ENCODE measurements at places on chromosomes 1 and 21.

DNA sequence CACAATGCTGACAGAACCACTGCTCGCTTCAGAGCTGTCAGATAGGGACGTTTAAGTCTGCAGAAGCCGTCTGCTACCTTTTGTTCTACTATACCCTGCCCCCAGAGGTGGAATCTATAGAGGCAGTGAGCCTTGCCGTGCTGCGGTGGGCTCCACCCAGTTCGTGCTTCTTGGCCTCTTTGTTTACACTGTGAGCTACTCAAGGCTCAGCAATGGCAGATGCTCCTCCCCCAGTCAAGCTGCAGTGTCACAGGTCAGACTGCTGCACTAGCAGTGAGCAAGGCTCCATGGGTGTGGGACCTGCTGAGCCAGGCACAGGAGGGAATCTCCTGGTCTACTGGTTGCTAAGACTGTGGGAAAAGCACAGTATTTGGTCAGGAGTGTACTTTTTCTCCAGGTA, 47.1 kb downstream of the LEPR start:
- no peak for DNase-seq

GRCh38 chr1:111227851-111228747, 586 bp downstream of the CHI3L2 start:
- DNase-seq, result no peak

DNA sequence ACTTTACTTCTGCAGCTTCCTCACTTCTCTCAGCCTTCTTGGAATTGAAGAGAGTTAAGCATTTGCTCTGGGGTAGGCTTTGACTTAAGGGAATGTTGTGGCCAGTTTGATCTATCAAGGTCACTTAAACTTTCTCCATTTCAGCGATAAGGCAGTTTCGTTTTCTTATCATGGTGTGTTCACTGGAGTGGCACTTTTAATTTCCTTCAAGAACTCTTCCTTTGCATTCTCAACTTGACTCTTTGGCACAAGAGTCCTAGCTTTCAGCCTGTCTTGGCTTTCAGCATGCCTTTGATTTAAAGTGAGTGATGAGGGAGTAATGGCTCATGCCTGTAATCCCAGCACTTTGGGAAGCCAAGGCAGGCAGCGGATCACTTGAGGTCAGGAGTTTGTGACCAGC, 38.7 kb downstream of the HS2ST1 start:
- DNase-seq, result no peak

GRCh38 chr21:45479691-45480675, 62.3 kb downstream of the SLC19A1 start:
- DNase-seq, result no peak

DNA sequence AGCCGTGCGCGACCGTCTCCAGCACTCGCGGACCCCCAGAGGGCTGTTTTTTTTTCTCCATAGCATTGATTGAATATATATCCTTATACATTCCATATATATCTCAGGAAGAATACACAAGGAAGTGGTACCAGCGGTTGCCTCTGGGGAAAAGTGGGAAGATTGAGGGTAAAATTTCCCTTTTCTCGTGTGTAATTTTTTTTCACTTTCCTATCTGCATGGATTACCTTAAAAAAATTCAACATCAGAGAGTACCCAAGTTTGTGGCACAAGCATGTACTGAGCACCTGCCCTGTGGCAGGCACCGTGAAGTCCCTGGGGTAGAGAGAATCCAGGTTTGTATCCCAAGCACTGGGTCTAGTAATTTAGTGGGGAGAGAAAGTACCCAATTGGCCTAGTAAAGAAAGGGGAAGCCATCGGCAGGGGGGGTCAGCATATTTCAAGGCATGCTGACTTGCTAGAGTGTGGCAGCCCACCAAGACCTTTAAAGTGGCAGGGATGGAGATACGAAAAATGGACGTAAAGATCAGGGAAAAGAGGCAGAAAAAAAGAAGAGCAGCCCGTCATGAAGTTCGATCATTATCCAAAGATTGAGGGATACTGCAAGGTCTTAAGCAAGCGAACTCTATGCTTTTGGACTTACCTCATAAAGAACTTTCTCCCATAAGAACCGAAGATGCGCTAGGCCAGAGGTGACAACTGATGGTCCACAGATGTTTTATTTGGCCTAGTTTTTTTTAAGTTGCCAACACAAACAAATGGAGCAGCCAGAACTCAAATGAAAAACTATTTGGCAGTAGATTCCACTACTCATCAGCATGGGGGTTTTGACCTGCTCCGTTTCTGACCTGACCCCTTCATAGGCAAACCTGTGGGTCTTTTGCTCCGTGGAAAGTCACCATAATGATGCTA, 1.5 kb upstream of the HMGN1 start:
- DNase-seq, result no peak

- DNase-seq, result no peak
Observed at GRCh38 chr1:160752924-160753323, 13.9 kb downstream of the SLAMF7 start.

DNA sequence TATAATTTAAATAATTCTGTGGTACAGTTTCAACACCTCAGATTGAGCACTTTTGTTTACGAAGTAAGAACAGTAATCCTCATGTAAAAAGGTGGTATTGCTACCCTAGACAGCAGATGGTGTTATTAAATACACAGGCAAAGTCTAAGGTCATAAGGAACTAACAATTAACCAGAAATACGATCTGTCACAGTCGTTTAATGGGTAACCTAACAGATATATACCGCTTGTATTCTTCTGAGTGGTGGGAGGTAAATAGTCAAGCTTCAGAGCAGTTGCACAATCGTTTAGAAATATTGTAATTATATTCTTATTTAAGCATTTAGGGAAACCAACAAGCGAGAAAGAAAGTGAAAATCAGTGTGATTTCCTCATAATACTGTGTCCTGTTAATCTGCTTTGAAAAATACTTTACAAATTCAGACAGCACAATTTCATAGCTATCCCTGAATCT, 9.8 kb upstream of the IRF2BP2 start:
- DNase-seq, result peak; percentile 87

DNA sequence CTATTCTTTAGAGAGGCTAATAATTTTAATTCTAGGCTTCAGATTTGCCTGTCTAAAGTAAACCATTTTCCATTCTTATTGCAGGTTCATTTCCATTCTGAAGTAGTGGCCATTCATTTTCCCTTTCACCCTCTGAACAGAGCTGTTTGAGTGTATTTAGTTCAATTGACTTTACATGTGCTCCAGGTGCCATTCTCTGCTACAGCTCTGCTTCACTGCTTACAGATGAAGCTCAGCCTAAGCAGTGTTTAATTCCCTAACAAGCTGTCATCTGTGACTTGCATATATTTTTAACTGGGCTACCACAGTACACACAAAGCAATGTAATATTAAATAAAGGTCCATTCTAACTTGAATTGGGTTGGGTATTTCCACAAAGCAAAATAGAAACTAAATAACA, 1031.6 kb downstream of the KCNT2 start:
- DNase-seq, result no peak

DNA sequence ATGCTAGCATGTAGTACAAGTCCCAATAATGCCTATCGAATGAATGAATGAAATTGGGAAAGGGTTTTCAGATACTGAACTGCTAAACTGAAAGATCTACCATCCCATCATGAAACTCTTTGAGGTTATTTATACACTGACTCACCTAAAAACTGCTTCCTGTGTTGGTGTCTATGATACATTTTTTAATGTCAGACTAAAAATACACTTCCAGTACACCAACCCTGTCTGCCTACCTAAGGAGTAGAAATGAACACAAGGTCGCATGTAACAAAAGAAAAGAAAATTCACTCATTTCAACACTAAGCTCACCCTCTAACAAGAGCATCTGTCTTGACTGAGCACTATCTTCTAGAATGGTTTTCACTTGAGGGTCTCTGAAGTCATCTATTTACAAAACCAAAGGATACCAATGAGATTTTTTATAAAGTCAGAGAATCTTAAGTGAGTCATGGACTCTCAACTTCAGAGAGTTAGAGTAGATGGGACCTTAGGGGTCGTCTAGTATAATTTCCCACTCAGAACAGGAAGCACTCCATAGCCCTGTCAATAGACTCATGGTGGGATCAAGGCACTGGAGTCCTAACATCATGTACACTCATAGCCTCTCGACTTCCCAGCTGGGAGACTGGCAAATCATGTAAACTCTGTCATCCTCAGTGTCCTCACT, 53.4 kb downstream of the WLS start:
- DNase-seq, result no peak

DNA sequence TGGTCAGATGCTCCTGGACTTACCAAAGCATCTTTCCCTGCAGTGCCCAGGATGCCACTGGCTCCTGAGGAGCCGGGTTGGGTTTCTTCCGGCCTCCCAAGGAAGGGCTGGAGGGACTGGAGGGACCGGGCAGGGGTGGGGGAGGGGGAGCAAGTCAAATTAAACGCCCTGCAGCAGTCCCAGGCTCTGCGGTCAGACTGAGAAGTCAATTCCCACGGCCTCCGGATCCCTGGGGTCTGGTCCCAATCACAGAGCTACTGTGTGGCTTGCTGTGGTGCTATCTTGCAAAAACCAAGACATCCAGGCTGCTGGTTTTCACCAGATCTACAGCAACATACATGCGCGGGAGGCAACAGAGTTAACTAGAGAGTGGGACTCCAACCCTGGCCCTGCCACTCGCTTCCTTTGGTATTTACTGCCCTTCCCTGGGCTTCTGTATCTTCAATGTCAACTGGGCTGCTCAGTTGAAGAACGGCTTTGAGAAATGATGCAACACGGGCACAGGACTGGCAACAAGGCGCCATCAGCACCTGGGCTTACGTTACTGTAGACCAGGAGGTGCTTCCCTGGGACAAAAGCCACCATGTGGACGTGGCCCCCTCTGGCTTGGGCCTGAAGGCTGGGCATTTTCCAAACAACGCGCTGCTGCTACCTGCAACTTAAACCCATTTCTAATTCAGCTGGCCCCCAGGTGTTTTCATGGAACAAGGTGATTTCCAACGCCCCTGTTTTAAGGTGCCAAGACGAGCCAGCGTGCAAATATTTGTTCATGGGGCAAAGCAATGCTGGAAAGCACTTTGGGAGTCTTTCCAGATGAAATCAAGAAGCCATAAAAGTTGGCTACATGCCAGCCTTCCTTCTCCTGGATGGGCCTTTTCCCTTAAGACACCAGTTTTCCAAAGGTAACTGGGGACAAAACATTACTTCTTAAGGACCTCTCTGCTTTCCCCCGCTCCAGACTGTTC, 11.5 kb downstream of the RCC2 start:
- DNase-seq, result no peak

DNA sequence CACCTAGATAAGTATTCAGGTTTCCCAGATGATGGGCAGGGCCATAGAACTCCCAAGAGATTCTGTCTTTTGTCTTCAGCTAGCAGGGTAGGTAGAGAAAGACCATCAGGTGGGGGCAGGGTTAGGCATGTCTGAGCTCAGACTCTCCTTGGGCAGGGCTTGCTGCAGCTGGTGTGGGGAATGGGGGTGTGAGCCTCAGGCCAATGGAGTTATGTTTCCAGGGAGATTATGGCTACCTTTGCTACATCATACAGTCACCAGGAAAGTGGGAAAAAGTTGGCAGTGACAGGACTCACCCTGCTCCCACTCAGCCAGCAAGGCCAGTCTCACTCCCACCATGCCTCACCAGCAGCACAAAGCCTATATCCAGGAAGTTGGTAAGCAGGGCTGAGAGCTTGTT, 77.8 kb downstream of the DRAM2 start:
- no peak for DNase-seq

- DNase-seq, result no peak
Observed at GRCh38 chr1:62285984-62286785, 33.0 kb downstream of the KANK4 start.

DNA sequence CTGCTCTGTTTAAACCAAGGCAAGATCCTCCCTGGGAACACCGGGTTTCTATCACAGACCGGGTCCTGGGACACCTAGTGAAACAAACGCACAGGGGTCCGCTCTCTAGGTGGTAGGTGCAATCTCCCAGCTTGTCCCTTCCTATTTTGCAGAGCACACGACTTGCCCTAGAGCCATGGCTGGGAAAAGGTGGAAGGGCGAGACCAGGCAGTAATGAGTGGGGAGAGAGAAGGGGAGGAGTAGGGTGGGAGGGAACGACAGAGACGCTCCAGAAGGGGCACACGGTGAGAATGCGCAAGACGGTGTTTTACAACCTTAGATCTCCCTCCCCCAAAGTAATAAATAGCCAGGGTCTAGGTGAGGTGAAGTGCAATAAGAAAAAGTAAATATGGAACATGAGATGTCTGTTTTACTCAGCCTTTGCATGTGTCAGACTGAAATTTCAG, 9.3 kb upstream of the ARHGAP29 start:
- DNase-seq, result no peak

GRCh38 chr1:102941366-102941947, 166.9 kb downstream of the COL11A1 start:
- DNase-seq, result no peak

DNA sequence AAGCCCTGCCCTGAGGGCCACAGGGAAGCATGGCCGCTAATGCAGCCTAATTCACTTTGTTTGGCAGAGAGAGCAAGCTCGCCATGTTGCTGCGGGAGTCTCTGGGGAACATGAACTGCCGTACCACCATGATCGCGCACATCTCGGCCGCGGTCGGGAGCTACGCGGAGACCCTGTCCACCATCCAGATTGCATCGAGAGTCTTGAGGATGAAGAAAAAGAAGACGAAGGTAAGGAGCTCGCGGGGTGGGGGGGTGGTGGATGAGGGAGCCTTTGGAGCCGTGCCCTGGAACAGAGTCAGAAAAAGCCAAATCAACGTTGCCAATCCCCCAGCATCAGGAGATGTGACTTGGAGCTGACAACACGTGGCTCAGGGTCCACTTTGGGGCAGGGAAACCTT, 529.4 kb downstream of the KIF26B start:
- no peak for DNase-seq

DNA sequence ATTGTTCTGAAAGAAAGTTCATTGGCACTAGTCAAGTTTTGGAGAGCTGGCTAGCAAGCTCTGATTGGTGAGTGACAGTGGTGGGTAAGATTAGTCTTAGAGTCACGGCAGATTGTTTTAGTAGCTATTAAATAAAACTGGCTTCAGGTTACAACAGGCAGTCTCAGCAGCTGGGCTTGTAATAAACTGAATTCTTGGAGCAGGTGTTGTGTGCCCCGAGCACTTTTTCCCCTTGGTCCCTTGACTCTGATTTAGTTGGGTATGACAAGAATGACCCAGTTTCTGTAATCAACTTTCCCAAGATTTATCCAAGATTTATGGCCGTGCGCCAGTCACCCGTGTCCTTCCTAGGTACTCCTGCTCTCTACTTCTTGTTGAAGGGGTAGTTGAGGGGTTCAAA, 40.2 kb downstream of the TBCE start:
- no peak for DNase-seq

GRCh38 chr1:201014816-201015200, 8.7 kb downstream of the KIF21B start:
- DNase-seq, result no peak
